Tibial nerve (tissue), 4 donors: ENCODE measurements at places on chromosomes 12 and 14. TPM values are rescaled to one million over a fixed set of nuclear protein-coding genes. Genes with fewer than 3 reads are reported as not detected.

The C3AR1 gene
- 9.9 TPM for total RNA-seq

The TAS2R8 gene
- not detected for total RNA-seq

- no peak for DNase-seq
These were observed 44.2 kb downstream of the CCDC91 start for GRCh38 chr12:28234444-28234843.

- DNase-seq = no peak
These were observed 28.1 kb downstream of the MAP1LC3B2 start for GRCh38 chr12:116587270-116587669.

DNA sequence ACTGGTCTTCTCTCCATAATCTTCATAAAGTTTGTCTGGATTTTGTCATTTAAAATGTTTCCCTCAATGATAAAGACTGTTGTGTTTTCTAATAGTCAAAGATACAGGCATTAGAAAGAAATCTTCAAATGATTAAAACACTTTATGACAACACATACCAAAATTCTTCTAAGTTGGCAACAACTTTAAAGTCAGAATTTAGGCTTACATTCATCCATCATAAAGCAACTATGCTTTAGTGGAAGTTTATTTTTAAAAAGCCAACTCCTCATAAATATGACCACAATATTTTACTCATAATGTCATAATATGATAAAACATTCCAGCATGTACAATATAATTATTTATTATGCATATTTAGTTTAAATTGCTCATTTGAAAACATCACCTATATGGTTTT lies 17.2 kb upstream of the CCER1 start:
- no peak for DNase-seq
